Right lobe of liver (tissue), 6 donors: ENCODE measurements at places on chromosomes 12 and 14.

DNA sequence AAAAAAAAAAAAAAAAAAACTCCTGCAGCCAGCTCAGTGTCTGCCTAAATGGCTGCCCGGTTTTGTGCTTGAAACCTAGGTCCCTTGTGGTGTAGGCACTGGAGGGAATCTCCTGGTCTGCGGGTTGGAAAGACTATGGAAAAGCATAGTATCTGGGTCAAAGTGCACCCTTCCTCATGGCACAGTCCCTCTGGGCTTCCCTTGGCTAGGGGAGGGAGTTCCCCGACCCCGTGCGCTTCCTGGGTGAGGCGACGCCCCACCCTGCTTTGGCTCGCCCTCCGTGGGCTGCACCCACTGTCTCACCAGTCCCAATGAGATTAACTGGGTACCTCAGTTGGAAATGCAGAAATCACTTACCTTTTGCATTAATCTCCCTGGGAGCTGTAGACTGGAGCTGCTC, 14.3 kb downstream of the PTCSC3 start:
- no peaks in the 10 kb centered on the region for H3K36me3 ChIP-seq
- H3K27me3 ChIP-seq = no peaks in the 10 kb centered on the region

GRCh38 chr12:51635346-51635745, 44.3 kb downstream of the SCN8A start:
- H3K27ac ChIP-seq = no peak overlapping the region
- DNase-seq = no peak
- H3K27me3 ChIP-seq = no peaks in the 10 kb centered on the region
- no peaks in the 10 kb centered on the region for H3K4me1 ChIP-seq

GRCh38 chr12:42962384-42962783, 372.8 kb upstream of the PRICKLE1 start:
- no peaks in the 10 kb centered on the region for H3K27me3 ChIP-seq
- H3K36me3 ChIP-seq = no peaks in the 10 kb centered on the region
- no peak overlapping the region for H3K27ac ChIP-seq
- DNase-seq = no peak
- H3K4me3 ChIP-seq = no peak overlapping the region
- H3K4me1 ChIP-seq = no peaks in the 10 kb centered on the region

- no peak for DNase-seq
- H3K36me3 ChIP-seq = no peaks in the 10 kb centered on the region
- H3K27ac ChIP-seq = no peak overlapping the region
- no peak overlapping the region for H3K4me3 ChIP-seq
Measured at GRCh38 chr12:13368971-13369370, 172.4 kb downstream of the EMP1 start.

- no peak for DNase-seq
- H3K27ac ChIP-seq = no peak overlapping the region
- no peak overlapping the region for H3K4me3 ChIP-seq
- no peaks in the 10 kb centered on the region for H3K4me1 ChIP-seq
Measured at GRCh38 chr12:47947341-47947740, 16.1 kb upstream of the TMEM106C start.

DNA sequence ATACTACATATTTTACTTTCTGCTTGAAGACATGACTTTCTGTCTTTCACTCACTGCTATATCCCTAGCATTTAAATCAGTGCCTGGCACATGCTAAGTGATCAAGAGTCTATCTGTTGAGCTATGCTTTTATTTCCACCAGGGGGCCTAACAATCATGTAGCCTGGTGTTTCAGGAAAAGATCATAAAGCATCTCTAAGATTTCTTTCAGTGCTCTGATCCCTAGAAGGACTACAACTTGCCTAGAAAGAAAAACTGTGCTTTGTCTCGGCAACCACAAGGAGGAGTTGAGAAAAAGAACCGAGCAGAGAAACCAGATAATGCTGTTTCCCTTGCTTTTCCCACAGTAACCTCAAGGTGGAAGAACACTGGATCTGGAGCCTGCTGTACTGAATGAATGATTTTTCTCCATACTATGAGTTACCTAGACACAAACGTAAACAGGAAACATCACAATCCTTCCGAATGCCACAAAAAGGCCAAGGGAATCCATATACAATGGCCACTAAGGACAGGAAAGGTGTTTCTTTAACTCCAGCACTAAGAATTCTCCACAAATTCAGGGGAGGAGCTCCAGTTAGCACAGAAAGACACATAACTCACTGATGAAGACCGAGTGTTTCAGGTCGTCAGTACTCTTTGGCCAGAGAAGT, 1.2 kb downstream of the CRY1 start:
- H3K36me3 ChIP-seq = no peaks in the 10 kb centered on the region
- H3K27me3 ChIP-seq = no peaks in the 10 kb centered on the region
- no peaks in the 10 kb centered on the region for H3K4me1 ChIP-seq
- peak overlapping the region; percentile 92 for H3K27ac ChIP-seq
- H3K4me3 ChIP-seq = peak overlapping the region; percentile 76

DNA sequence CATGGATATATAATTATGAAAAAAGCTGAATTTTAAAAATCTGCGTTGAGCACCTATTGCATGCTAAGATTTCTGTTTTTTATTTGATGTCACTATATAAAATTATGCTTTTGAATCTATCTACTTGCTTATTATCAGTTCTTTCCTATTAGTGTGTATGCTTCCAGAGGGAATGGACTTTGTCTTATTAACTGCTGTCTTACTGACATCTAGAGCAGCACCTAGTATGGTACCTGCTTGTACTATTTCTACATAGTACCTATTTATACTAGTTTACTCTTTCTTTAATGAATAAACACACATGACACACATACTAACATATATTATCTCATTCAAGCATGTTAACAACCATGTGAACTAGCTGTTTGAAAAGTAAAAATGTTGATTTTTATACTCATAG, 38.6 kb upstream of the PIK3C2G start:
- H3K4me3 ChIP-seq = no peak overlapping the region
- no peaks in the 10 kb centered on the region for H3K27me3 ChIP-seq
- no peaks in the 10 kb centered on the region for H3K36me3 ChIP-seq
- H3K27ac ChIP-seq = no peak overlapping the region

- no peak for DNase-seq
- H3K27me3 ChIP-seq = no peaks in the 10 kb centered on the region
- H3K36me3 ChIP-seq = no peaks in the 10 kb centered on the region
Measured at GRCh38 chr14:54579621-54580020, 12.7 kb downstream of the SAMD4A start.

DNA sequence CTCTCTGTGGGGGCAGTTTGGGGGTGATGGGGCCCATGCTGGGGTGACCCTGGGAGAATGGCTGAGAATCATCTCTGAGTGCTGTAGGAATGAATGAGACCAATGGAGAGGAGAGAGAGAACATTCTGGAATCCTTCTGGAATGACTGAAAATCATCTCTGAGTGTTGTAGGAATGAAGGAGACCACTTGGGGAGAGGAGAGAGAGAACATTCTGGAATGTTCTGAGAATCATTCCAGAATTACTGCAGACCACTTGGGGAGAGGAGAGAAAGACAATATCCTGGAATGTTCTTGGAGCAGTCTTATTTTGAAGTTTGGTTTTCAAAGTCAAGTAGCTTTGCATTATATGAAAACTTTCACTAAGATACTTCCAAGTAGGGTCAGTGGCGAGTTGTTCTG, 64.3 kb downstream of the ZNF664 start:
- H3K27ac ChIP-seq = no peak overlapping the region
- H3K36me3 ChIP-seq = no peaks in the 10 kb centered on the region
- no peaks in the 10 kb centered on the region for H3K4me1 ChIP-seq
- no peaks in the 10 kb centered on the region for H3K27me3 ChIP-seq

DNA sequence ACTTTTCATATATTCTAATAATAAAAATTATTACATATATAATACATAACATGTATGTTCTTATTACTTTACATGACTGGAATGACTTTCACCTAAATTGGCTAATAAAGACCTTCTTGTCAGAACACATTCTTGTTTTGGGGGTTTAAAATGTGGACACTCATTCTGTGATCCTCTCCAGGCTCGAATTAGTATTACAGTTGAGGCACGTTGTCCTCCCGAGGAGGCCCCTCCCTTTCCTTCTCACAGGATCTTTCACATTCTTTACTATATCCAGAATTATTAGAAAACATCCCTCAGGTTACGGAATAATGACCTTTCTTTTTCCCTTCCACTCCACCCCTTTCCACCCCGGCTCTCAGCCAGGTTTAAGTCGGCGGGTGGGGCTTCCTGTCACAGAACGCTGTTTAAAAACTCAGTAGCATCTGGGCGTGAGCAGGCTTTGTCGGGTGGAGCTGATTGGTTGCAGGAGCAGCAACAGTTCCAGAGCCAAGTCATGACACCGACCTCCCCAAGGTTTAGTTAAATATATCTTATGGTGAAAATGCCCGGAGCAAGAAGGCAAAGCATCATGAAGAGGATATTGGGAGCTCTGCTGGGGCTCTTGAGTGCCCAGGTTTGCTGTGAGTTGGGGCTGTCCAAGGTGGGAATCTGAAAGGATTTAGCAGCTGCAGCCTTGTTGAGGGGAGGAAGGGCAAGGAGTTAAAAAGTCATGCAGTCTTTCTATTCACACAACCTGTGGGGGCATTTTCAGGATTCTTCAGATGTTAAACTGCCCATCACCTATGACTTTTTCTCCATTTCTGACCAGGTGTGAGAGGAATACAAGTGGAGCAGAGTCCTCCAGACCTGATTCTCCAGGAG, 396.7 kb upstream of the OR4E1 start:
- H3K4me1 ChIP-seq = no peaks in the 10 kb centered on the region
- H3K4me3 ChIP-seq = no peak overlapping the region
- peak; percentile 52 for DNase-seq
- no peak overlapping the region for H3K27ac ChIP-seq
- no peaks in the 10 kb centered on the region for H3K27me3 ChIP-seq
- no peaks in the 10 kb centered on the region for H3K36me3 ChIP-seq

GRCh38 chr14:35262436-35262835, 29.7 kb upstream of the PSMA6 start:
- no peaks in the 10 kb centered on the region for H3K36me3 ChIP-seq
- DNase-seq = no peak
- no peak overlapping the region for H3K4me3 ChIP-seq
- no peaks in the 10 kb centered on the region for H3K27me3 ChIP-seq

- H3K27me3 ChIP-seq = no peaks in the 10 kb centered on the region
- no peak for DNase-seq
- no peaks in the 10 kb centered on the region for H3K4me1 ChIP-seq
- H3K27ac ChIP-seq = no peak overlapping the region
Measured at GRCh38 chr14:29627137-29627536, 300.5 kb downstream of the PRKD1 start.

DNA sequence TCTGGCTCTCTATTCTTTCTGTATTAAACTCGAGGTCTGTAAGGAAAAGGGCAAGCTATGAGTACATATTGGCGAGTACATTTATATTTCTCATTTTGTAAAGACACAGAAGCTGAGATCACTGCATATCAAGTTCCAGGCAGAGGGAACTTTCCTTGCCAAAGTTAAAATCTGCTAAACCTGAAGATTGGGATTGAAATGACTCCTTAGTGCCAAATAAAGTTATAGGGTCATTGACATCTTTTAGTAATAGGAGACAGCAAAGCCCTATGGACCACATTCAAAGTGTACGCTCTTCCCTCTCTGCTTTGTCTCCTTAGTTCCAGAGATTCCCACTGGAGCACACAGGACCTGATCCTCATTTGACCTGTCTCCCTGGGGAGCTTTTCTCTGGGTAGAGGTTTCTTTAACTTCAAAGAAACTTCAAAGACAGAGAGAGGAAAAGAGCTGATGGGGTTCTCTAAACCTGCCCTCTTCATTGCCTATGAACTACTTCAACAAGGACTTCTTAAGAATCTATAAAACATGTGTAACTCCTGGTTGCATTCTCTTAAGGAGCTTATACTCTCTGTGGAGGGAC, 42.6 kb upstream of the PTPRR start:
- no peaks in the 10 kb centered on the region for H3K36me3 ChIP-seq
- no peak for DNase-seq
- H3K27ac ChIP-seq = no peak overlapping the region

DNA sequence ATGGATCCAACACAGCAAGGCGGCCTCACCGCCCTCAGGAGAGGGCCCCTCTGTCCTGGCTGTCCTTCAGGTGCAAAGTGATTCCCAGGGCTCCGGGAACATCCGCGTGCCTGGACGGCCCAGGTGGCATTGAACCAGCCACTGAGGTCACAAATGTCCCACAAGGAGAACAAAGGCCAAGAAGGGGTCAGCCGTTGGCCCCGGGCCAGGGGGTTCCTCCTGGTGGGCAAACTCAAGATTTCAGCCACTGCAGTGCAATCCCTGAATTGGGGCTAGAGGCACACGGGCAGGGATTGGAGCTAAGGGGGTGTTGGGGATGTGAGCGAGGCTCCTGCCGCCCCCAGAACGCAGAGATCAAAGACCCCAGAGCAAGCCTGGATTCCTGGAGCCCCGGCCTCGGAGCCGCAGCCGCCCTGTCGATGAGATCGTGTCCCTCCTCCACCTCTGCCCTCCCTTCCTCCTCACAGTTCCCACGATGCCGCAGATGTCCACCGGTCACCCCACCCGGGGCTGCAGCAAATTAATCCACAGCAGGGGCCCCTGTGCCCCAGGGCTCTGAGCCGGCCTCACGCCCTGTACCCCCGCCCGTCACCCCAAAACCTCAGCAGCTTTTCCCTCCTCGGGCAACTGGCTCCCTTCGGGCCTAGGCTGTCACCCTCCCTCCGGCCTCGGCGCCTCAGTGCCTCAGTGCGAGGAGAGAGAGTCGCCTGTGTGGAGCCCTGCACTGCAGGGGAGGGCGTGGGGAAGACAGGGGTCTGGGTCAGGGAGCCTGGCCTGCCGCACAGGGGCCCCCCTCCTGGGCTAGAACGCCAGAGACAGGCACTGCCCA, 56.7 kb upstream of the GALNT9 start:
- no peak for DNase-seq
- no peaks in the 10 kb centered on the region for H3K36me3 ChIP-seq
- H3K4me3 ChIP-seq = no peak overlapping the region
- H3K27me3 ChIP-seq = no peaks in the 10 kb centered on the region
- no peak overlapping the region for H3K27ac ChIP-seq

DNA sequence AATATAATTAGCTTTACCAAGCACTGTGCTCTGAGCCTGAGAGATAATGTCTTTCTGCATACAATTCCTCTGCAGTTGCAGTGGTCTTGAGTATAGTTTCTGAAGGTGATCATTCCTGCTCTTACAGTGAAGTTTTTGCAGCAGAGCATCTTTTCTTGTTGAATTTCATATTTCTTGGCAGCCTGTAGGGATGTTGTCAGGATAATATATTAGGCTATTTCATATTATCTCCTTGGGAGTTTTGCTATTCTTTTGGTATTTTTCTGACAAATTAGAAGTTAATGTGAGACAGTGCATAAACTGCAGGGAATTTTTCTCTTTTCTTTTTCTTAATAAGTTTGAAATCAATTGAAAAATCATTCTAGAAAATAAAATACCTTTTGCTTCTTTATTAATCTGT, 1502.6 kb upstream of the FLRT2 start:
- no peak for DNase-seq
- no peak overlapping the region for H3K4me3 ChIP-seq
- H3K4me1 ChIP-seq = no peaks in the 10 kb centered on the region
- no peaks in the 10 kb centered on the region for H3K27me3 ChIP-seq

DNA sequence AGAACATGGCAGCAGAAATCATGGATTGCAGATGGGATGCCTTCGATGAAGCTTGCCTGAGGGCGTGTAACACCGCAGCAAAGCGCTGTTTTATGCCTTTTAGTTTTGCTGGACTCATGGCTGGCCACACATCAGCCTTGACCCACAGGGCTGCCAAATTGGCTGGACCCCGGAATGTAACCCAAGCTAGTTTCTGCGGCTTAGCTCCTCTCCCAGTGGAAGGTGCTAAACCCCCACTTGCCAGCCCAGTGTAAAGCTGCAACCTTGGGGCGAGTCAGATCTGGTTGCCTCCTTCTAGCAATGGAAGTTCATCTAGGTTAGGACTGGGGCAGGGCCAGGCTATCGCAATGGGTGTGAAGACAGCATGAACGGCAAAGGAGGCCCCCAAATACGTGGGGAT, 38.3 kb downstream of the MEG3 start:
- H3K4me3 ChIP-seq = no peak overlapping the region
- no peak for DNase-seq
- no peaks in the 10 kb centered on the region for H3K27me3 ChIP-seq
- H3K27ac ChIP-seq = no peak overlapping the region
- H3K36me3 ChIP-seq = no peaks in the 10 kb centered on the region
